ENCODE measurements at places on chromosomes 2 and 18.
A peak's percentile ranks its signal among the peaks of the same experiment; 100 is the strongest.

DNA sequence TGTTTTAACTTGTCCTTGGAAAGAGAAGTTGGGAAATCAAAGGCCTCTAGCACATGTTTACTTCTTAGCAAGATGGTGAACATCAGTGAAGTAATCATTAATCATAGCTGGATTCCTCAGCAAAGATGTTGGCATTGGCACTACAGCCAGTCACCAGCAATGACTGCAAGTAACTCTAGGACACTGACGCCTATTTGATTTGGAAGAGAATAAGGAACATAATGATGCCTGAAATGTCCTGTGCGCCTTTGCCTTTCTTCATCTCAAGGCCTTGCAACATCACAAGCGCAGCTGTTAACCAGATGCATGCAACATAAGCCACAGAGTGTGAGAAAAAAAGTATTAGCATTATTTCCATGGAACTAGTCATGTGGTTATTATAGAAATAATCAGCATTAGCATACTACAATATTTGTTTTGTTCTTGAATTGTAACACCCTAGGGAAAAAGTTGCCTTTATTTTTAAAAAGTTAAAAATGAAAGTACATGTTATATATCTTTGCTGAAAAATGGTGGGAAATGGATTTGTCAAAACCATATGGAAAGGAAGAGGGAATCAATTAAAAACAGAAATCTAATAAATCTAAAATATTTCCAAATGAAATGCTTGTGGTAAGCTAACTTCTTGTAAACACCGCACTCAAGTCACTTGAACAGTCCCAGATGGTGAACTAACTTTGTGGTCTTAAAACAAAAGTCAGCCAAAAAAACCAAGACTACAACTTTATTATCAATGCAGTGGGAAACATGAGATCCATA, 55.6 kb downstream of the THADA start:
- peak; percentile 91 for DNase-seq

- DNase-seq: no peak
These were observed 574.2 kb downstream of the CCDC85A start for GRCh38 chr2:56757884-56758545.

- DNase-seq: no peak
These were observed 19.3 kb downstream of the UPP2 start for GRCh38 chr2:158120664-158121641.

- DNase-seq: no peak
These were observed 338.8 kb downstream of the MYCN start for GRCh38 chr2:16279201-16279570.

GRCh38 chr2:120675460-120676130, 60.1 kb upstream of the GLI2 start:
- peak; percentile 34 for DNase-seq

- no peak for DNase-seq
These were observed 32.3 kb downstream of the CYP26B1 start for GRCh38 chr2:72115110-72116080.

DNA sequence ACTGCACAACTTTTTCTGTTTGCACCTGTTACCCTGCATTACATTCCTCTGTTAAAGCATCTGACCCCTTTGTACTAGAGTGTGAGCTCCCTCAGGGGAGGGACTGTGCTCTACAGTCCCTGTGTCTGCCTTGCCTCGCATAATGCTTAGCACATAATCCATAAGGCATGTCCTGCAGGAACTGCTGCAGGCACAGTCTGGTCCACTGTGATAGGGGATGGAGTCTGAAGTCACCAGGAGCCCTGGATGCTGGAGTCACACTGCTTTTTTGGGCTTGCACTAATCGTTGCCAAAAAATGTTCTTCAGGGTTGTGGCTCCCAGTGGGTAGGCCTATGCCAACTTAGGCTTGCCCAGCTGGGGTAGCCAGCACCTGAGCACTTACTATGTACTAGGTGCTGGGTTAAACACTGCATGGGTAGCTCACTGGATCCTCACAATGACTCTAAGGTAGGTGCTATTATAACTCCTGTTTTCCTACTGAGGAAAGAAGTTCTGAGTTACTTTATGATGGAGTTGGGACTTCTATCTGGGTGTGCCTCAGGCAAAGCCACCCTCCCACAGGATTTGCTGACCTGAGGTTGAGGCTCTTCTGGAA, 33.3 kb downstream of the COPS7B start:
- DNase-seq: no peak

- peak; percentile 78 for DNase-seq
These were observed 40.6 kb downstream of the GPD2 start for GRCh38 chr2:156476850-156477206.

GRCh38 chr2:240645801-240646175, 20.5 kb downstream of the GPR35 start:
- DNase-seq: no peak

All from MV-4-11 (cell line).